ENCODE measurements at places on chromosomes 5 and 9.

GRCh38 chr5:6473284-6473683 is 24.6 kb downstream of the UBE2QL1 start:
- no peak for DNase-seq

- no peak for DNase-seq
These were observed 212.5 kb downstream of the FANCC start for GRCh38 chr9:95104980-95105379.

DNA sequence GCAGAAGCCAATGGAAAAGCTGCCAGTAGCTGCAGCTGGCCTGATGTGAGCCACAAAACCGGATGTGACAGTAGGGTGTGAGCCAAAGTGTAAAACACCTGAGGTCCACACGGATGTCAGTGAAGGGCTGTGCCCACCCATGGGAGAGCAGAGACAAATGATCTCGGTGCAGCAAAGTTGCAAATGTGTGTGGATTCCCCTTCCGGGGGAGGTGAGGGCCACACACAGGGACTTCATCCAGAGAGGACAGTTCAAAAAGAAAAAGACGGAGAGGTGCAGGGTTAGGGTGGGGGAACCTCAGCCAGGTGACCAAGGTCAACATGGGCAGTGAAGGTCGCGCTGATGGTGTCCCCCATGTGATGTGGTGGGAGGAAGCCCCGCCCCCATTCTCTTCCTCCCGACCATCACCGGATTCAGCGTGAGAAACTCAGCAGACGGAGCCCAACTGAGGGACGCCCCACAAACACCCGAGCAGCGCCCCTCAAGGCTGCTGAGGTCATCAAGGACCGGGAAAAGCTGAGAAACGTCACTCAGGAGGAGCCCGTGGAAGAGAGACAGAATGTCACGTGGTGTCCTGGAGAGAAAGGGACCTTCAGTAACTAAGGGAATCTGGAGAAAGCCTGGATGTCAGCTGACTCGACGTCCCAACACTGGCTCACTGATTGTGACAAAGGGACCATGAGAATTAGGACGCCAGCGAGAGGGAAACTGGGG is 11.4 kb upstream of the PTGDS start:
- DNase-seq = no peak

DNA sequence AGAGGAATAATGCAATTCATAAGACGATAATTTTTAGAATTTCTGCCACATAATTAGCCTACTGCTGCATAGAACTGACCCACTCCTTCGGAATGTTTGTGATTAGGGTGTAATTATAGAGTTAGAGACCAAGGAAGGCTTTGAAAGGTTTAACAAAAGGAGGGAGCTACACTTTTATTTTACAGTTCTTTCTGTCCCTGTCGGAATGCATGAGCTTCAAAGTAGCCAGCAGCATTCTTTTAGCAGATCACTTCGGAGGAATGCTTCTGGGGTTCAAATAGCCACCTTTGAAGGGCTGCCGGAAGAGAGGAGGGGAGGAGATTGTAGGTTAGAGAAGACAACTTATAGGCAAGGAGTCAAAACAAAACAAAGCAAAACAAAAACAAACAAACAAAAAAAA is 168.1 kb downstream of the GRIA1 start:
- no peak for DNase-seq

DNA sequence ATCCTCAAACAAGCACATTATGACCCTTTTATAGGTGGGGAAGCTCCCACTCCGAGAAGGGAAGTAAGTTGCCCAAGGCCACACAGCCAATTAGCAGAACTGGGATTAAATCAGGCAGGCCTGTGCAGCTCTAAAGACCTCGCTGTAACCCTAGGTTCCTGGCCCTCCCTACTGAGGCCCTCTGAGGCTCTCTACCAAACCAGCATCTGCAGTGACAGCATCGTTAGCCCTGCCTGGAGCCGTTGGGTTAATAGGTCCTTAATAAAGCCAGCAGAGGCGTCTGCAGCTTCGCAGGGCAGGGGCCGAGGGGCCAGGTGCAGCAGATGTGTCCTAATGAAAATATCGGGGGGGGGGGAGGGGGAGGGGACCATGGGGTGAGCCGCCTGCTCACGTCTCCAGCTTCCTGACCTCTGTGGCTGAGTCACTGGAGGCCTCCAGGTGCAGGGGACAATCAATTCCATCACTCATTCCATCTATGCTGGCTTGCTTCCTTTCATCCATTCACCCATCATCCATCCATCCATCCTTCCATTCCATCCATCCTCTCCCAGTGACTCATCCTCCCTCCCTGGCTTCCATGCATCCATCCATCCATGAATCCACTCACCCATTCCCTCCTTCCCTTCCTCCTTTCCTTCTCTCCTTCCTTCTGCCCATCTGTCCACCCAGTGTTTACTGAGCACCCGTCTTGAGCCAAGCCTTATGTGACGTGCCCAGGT is 203.9 kb downstream of the C9orf50 start:
- no peak for DNase-seq

GRCh38 chr5:33170411-33170810 is 270.4 kb upstream of the TARS1 start:
- no peak for DNase-seq

- no peak for DNase-seq
These were observed 568 bp downstream of the MACIR start for GRCh38 chr5:103258957-103259704.

DNA sequence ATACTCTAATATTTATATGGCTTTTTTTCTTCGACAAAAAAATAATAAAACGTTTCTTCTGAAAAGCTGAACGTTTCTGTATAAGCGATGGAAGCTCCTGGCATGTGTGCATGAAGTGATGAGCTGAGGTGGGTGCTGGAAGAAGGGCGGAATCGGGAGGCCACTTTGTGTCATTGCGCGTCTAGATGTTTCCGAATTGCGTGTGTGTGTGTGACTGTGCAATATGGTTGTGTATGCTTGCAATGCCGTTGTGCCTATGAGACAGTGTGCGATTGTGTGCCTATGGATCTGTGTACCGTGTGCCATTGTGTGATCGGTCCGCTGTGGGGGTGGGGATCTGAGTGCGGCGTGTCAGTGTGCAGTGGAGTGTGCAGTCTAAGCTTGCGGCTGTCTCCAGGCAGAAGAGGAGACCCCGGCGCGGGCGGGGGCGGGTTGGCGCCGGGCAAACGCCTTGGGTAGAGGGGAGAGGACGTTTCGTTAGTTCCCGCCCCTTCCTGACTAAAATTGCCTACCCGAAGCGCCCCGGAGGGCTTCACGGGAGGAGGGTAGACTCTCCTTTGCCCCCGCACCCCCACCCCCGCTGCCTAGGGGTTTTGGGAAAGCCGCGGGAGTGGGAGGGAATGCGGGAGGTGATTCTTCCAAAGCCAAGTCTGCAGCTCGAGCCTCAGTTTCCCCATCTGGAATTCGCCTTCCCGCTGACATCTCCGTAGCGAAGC is 24.2 kb downstream of the PCDHGC5 start:
- no peak for DNase-seq

DNA sequence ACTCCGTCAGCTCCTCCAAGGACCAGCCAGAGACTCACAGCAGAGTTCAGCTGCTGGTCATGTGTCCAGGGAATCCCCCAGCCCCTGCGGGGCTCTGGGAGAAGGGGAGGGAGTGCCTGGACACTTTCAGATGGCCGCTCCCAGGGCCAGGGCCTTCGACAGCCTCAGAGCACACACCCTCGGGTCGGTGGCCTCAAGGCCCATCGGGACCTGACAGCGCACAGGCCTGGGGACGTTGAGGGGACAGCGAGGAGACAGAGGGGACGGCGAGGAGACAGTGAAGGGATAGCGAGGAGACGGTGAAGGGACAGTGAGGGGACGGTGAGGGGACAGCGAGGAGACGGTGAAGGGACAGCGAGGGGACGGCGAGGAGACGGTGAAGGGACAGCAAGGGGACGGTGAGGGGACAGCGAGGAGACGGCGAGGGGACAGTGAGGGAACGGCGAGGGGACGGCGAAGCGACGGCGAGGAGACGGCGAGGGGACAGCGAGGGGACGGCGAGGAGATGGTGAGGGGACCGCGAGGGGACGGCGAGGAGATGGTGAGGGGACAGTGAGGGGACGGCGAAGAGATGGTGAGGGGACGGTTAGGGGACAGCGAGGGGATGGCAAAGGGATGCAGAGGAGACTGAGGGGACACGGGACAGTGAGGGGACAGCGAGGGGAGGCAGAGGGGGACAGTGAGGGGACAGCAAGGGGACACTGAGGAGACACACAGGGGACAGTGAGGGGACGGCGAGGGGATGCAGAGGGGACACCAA is 47.3 kb downstream of the SLC12A7 start:
- DNase-seq = no peak

DNA sequence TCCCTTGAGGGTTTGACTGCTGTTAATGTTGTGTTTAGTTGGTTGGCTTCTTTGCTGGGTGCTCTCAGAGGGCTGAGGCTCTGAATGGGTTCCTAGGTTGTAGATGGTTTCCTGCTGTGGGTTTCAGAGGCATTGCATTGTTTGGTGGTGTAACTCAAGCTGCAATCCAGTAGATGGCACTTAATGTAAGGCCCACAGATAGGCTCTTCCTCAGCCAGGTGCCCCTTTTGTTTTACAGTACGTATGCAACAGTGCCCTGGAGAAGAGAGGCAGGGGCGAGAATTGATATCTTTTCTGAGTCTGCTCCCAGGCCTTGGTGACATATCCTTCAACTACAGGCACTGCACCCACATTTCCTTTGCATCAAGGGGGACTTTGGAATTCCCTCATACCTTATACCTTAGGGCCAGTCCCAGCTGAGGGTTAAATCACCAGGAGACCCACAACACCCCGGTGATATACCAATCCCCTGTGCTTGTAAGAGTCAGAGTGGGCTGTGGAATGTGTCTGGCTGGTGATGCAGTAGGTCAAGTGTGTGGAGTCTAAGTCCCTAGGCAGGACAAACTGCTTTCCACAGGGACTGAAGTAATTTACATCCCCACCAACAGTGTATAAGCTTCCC is 7.0 kb upstream of the UGT3A2 start:
- DNase-seq = peak; percentile 25

DNA sequence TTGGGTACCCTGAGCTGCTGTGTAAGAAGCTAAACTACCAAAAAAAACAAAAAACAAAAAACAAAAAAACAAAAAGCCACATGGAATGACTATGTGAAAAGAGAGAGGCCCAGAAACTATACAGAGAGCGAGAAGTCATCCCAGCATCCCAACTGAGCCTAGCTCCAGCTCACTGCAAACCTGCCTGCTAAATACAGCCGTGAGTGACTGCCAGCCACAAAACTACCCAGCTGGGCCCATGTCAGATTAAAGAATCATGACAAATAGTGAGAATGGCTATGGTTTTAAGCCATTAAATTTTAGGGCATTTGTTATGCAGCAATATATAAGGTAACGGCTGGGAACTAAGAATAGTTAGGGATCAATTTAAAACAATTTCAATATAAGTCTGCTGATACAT is 335.1 kb upstream of the PDE4D start:
- no peak for DNase-seq

Data from GM12864 (cell line).